ENCODE measurements at places on chromosomes 3 and 15.

DNA sequence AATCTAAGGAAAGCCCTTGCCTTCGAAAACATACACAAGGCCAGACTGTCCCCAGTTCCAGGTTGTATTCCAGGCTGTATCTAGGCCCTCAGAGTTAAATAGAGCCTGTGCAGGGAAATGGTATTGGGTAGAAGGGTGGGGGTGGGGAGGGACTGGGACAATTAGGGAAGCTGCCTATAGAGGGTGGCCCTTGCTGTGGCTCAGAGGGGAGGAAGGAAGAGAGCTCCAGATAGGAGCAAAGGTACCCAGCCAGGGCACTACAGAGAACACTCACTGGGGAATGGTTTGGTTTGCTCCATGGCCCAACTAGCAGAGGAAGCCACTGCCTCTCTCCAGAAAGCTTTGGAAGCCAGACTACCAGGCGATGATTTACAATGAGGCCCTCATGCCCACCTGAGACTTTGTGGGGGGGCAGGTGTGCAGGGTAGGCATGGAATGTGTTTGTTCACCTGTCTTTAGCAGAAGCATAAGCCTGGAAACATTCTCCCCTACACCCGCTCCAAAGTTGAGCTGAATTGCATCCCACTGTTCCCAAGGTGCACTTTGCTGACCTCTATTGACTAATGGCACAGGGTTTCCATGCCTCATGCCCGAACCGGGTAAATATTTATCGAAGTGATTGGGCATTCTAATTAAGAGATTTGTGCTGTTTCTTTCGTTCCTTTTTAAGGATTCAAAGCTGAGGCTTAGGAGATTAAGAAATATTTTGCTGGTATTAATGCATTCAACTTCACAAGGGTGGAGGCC is 6.3 kb upstream of the TLE3 start:
- no peak for DNase-seq

DNA sequence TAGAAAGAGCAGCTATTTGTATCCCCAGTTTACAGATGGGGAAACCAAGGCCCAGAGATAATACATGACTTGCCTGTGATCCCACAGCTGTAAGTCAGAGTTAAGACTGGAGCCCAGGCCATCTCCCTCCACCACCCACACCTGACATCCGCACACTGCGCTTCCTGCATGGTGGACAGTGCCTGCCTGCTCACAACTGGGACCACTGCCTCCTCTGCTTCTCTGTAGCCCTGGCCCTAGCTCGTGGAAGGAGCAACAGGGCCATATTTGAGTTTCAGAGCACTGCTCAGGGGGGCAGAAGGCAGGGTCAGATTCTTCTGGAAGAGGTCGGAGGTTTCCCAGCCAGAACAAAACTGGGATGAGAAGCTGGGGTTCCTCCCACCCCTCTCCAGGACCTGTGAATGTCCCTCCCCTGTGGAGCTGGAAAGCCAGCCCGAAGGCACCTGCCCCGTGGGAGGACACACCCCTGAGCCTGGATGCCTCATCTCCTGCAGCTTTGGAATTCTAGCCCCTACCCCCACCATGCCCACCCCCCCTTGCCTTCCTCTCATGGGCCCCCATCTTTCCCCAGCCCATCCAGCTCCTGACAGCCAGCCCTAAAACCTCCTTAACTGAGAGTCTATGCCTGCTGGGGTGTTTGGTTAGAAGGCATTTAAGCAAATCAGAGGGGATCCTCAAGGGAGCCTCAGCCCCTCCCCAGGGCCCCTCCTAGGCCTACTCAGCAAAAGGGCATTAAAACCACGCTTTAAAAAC is 100.1 kb downstream of the TPRA1 start:
- DNase-seq: no peak

DNA sequence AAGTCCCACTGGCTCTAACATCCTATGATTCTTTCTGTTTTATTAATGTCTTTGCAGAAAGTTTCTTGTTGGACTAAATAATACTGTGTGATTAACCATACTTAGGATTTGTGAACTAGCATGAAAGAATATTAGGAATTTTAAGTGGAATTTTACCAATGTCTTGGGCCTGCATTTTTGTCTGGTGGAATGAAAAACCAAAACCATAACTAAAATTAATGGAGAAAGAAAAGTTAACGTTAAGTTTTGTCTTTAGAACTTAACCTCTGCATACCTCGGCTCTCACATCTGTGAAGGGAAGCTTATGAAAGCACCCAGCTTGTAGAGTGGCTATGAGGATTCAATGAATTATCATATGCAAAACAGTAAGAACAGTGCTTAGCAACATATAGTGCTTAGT is 6.5 kb downstream of the FBN1 start:
- no peak for DNase-seq

DNA sequence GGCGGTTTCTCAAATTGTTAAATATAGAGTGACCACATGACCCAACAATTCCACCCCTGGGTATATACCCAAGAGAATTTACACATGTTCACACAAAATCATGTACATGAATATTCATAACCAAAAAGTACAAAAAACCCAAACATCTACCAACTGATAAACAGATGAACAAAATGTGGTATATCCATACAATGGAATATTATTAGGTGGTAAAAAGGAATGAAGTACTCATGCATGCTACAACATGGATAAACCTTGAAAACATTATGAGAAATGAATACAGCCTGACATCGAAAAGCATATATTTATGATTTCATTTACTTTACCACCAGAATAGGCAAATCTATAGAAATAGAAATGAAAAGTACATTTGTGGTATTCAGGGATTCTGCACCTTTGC is 7.4 kb downstream of the PLCB2 start:
- no peak for DNase-seq

GRCh38 chr3:53168175-53168923 is 7.3 kb downstream of the PRKCD start:
- DNase-seq: no peak

DNA sequence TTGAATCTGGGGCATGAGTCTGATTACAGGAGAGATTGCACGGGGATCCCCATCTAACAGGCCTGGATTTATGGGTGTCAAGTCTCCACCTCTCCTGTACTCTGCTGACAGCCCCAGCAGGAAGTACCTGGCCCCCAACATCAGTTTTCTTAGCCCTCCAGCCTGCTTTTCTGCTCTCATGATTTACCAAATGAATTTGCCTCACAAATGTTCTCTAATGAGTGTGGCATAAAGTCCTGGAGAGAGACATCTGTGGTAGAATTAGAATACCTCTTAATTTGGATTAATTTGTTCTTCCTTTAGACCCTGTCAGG is 60.1 kb downstream of the FNDC3B start:
- no peak for DNase-seq

DNA sequence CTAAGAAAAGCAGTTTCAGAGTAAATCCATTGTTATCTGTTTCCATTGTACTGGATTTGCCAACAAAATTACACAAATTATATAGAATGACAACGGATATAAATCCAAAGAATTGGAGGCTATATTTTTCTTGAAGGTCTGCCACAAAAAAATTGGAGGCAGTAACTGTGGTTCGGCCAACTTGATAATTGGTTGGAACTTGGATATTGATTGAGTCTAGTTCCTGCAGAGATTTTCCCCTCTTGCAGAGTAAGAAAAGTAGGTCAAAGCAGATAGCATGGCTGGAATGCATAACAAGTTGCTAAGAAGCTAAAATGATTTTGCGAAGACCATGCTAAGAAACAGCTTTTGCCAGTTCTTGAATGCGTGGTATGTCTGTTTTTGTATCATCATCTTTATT is 269.6 kb upstream of the CFAP20DC start:
- no peak for DNase-seq

GRCh38 chr15:57747206-57747896 is 40.8 kb downstream of the POLR2M start:
- no peak for DNase-seq

DNA sequence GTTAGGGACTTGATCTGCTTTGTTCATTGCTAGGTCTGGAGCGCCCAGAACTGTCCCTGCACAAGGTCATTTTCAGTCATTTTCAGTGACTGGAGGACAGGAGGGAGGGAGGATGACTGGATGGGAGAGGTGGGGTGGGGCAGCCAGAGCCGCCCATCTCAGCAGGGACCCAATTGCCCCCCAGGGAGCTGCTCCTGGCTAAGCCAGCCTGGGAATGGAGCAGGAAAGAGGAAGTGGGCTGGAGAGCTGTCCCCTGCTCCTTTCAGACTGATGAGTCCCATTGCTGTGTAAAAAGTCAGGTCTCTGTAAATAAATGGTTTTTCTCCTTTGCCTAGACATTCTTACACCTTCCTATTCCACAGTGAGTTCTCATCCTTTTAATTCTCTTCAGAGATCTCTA is 98.4 kb upstream of the RAD18 start:
- no peak for DNase-seq

GRCh38 chr3:95289295-95289694 is 1226.4 kb downstream of the NSUN3 start:
- DNase-seq: no peak

DNA sequence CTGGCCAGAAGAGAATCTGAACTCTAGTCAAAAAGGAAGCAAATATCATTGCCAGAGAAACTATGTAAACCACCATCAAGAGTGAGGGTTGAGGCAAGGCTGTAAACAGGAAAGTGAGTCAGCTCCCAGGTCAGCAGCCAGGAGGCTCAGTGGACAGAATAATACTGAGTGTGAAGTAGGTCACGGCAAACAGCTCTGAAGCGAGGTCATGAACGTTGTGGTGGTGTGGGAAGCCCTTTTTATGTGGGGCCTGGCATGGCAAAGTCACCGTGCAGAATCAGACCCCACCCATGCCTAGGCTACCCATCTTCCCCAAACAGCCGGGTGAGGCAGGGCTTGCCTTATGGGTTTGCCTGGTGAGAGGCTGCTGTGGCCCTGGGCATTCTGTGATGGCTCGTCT is 43.9 kb downstream of the THBS1 start:
- DNase-seq: no peak

DNA sequence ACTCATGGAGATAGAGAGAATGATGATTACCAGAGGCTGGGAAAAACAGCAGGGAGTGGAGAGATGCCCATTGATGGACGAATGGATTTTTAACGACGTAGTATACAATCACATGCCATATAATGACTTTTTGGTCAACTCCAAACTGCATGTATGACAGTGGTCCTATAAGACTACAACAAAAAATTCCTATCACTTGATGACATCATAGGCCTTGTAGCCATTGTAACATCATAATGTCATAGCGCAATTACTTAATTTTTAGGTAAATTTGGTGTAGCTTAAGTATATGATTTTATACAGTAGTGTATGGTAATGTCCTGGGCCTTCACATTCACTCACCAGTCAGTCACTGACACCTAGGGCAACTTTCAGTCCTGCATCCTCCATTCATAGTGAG is 264.3 kb downstream of the RAP2B start:
- DNase-seq: no peak

DNA sequence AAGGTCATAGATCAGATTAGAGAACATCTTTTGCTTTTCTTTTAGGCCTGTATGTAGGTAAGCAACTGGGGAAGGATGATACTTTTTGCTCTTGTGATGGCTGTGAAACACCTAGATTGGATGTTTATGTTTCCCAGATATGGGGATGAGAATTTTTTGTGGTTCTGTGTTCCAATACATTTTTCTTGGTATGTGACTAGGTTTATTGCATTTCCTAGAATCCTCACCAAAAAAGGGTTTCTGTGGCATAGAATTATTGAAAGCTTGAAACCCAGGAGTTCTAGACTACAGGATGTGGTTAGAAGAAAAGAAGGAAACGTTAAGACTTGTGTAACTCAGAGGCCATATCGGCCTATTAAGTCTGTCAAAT is 25.8 kb downstream of the OXNAD1 start:
- DNase-seq: no peak

- peak; percentile 12 for DNase-seq
Measured at GRCh38 chr15:93087825-93088199, 1.2 kb downstream of the RGMA start.

DNA sequence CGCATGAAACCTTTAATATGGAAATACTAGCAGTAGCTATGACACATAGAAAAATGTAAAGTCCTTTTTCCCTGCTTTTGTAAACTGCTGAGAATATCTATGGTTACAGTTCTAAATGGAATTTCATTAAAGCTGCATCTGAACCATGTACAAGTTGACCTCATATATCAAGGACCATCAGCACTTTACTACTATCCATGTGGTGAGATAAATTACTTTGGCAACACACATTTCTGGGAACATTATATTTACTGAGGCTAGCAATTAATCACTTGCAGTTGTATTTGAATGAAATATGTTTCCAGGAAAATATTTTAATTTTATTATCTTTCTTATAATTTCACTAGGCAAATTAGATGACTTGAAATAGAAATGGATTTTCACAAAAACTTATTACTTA is 545.5 kb downstream of the NAALADL2 start:
- DNase-seq: no peak

DNA sequence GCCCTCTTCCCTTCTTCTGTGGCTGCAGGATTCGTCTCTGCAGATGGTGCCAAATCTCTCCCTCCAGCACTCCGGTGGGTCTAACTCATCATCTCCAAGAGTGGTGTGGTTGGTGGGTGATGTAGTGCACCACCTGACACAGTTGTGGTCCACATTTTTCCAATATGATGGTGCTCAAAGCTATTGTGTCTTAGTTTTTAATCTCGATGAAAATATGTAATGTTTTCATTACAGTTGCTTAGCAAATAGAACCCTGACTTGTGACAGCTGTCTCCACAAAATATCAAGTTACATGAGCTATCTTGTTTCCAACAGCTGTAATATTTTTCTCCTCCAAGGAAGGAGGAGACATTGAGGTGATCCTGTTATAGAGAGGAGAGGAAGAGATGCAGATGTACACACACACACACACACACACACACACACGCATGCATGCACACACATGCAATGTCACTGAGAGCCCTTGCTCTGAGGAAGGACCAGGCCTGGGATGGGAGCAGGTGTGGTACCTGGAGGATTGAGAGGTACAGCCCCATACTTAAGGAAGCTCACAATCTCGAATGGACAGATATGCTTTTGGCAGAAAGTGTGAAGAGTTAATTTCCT is 15.7 kb upstream of the ESYT3 start:
- no peak for DNase-seq

DNA sequence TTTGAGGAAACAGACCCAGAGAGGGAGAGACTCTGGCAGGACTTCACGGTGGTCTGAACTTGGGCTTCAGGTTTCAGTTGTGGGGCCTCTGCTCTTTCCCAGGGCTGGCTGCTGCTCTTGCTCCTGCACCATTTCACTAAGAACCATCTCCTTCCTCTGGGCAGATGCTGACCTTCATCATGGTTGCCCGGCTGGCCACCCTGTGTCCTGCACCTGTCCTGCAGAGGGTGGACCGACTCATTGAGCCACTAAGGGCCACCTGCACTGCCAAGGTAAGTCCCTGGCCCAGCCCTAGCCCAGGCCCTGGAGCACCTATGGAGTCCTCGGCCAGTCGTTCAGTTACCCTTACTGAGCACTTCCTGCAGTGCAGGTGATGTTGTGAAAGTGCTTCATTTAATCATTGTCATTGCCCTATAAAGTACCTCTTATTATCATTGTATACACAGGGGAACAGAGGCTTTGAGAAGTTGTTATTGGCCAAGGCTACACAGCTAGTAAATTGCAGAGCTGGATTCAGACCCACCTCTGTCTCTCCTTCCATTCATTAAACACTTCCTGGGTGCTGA is 10.0 kb downstream of the RPL32 start:
- no peak for DNase-seq

DNA sequence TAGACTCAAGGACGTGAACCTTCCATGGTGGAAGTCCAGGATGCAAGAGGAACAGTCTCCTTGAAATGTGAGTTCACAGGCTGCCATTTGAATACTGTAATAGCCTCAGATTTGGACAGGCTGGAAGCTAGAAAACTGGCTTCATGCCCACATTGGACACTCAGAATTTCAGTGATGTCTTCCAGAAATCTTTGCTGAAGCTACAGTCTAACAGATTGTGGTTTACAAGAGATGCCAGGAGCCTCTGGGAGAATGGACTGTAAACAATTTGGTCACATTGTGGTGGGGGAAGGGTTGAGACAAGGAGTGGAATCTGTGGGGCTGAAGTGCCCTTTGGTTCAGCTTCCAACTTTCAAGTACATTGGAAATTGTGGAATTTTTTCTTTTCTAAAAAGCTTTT is 252.0 kb upstream of the PROK2 start:
- DNase-seq: no peak

Data from GM12864 (cell line).